ENCODE measurements at places on chromosomes 13 and 19.

- no peaks in the 10 kb centered on the region for H3K36me3 ChIP-seq
- no peaks in the 10 kb centered on the region for H3K4me1 ChIP-seq
- no peak overlapping the region for H3K4me3 ChIP-seq
- H3K27ac ChIP-seq = no peak overlapping the region
- DNase-seq = no peak
These were observed 521.8 kb downstream of the MYO16 start for GRCh38 chr13:109151255-109151654.

- no peak for DNase-seq
- no peak overlapping the region for H3K4me3 ChIP-seq
- H3K27me3 ChIP-seq = no peaks in the 10 kb centered on the region
- H3K27ac ChIP-seq = no peak overlapping the region
These were observed 1447.5 kb downstream of the EFNB2 start for GRCh38 chr13:105087945-105088344.

GRCh38 chr13:20035130-20035529 is 76.6 kb downstream of the ZMYM2 start:
- no peak overlapping the region for H3K27ac ChIP-seq
- H3K27me3 ChIP-seq = no peaks in the 10 kb centered on the region
- no peak for DNase-seq
- peaks cover 78% of the 10 kb centered on the region for H3K36me3 ChIP-seq
- H3K4me3 ChIP-seq = no peak overlapping the region

GRCh38 chr13:45870232-45870631 is 18.7 kb upstream of the SIAH3 start:
- H3K27me3 ChIP-seq = peaks cover 9% of the 10 kb centered on the region
- H3K27ac ChIP-seq = no peak overlapping the region

- no peak overlapping the region for H3K4me3 ChIP-seq
- DNase-seq = no peak
- no peak overlapping the region for H3K27ac ChIP-seq
These were observed 134.3 kb downstream of the ZDHHC20 start for GRCh38 chr13:21324803-21325202.

GRCh38 chr13:98513837-98514236 is 63.1 kb downstream of the STK24 start:
- H3K27me3 ChIP-seq = no peaks in the 10 kb centered on the region
- DNase-seq = no peak
- no peak overlapping the region for H3K4me3 ChIP-seq
- H3K4me1 ChIP-seq = peaks cover 61% of the 10 kb centered on the region

Data from effector memory CD8-positive, alpha-beta T cell (primary cell).